ENCODE measurements at places on chromosomes 4 and X.

DNA sequence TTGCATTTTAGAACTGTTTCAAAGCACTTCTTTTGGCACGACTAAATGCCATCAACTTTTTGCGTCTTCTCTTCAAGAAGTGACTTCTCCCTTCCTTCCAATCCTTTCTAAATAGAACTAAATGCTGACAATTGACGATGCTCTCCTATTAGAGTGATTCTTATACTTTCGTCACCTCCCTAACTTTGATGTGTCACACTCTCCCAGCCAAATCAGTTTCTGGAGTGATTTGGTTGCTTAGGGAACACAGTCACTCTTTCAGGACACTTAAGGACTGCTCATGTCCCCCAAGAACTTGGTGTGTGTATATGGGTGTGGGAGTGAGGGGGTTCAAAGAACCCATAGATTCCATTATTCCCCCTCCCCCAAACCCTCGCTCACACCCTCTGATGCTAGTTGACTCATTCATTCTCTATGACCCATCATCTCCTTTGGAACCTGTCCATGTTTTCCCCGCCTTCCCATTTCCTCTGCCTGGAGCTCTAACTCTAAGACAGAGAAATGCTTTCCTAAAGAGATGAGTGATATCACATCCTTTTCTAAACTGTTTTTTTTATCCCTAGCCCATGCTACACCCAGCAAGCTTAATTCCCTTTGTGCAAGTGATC is 26.8 kb upstream of the AREG start:
- no peak for DNase-seq

- DNase-seq: no peak
These were observed 14.2 kb downstream of the ZNF185 start for GRCh38 chrX:152912106-152912505.

DNA sequence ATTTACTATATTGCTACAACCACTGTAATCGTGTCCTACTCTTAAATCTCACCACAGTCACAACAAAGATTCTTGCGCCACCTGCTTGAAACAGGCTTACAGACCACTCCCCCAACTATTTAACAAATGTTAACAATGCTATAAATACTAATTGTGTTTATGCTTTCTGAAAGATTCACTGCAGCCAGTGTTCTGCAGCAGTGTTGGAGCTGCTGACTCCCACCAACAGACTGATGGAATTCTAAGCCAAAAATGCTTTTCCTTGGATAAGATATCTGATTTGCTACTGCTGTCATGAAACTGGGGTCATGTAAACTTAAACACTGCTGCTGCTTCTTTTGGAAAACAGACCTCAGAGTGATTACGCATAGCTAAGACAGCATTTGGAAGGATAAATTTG is 244.2 kb upstream of the MAB21L2 start:
- DNase-seq: no peak

DNA sequence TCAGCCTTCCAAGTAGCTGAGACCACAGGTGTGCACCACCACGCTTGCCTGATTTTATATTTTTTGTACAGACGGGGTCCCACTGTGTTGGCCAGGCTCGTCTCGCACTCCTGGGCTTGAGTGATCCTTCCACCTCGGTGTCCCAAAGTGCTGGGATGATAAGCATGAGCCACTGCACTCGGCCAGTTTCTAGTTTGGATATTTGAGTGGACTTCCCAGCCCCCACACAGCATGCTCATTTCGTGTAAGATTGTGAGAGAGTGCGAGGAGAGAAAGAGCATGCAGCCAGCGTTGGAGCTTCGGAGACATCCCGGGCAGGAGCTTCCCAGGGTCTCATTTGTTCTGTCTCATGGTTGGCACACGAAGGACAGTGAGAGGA is 31.8 kb downstream of the ARSD start:
- no peak for DNase-seq

DNA sequence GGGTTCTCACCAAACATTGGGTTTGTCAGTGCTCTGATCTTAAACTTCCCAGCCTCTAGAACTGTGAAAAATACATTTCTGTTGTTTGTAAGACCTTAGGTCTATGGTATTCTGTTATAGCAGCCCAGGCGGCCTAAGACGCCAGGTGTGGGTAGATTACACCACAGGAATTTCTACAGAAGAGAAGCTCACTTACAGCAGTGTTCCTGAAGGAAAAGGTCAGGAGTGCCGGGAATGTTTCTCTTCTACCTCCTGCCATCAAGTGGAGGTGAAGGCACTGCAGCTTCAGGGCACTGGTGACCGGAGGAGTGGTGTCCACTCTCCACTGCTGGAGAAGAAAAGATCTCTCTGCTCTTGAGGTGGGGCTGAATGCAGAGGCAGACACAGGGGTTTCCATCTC is 45.7 kb downstream of the FHDC1 start:
- DNase-seq: no peak

DNA sequence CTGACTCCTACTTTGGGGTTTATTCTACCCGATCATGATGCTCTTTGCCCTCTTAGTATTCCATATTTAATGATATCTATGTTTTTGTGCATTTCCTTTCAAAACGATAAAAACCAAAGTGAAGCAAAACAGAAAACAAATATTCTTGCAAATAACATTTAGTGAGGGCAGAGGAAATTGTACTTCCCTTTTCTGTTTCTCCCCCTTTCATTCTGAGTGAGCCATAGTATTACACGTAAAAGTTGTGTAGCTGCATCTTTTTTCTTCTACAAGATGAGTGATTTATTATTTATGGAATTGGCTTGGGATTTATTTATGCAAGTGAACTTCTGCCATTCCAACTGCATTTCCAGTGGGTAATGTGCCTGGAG is 109.9 kb downstream of the AFF2 start:
- no peak for DNase-seq

DNA sequence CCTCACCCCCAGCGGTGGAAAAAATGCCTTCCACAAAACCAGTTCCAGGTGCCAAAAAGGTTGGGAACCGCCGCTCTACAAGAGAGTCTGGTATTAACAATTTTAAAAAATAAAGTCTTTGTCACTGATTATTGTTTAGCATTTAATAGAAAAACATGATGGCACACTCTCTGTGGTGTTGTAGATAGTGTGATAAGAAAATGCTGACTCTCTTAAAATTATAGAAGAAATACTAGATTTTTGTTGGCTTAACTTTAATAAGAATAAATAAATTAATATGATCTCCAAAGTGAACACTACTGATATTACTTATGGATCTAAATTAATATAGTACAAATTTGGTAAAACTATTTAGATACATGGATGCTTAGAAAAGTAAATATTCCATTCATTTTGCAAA is 943.5 kb downstream of the CCSER1 start:
- DNase-seq: no peak

GRCh38 chr4:11611868-11612267 is 183.2 kb upstream of the HS3ST1 start:
- no peak for DNase-seq

DNA sequence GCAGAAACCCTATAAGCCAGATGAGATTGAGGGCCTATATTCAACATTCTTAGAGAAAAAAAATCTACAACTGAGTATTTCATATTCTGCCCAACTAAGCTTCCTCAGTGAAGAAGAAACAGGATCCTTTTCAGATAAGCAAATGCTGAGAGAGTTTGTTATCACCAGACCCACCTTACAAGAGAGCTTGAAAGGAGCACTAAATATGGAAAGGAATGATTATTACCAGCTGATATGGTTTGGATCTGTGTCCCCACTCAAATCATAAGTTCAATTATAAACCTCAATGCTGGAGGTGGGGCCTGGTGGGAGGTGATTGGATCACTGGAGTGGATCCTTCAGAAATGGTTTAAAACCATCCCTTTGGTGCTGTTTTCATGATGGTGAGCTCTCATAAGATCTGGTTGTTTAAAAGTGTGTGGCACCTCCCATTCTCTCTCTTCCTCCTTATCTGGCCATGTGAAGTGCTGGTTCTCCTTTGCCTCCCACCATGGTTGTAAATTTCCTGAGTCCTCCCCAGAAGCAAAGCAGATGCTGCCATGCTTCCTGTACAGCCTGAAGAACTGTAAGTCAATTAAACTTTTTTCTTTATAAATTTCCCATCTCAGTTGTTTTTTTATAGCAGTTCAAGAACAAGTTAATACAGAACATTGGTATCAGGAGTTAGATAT is 144.2 kb downstream of the MSN start:
- DNase-seq: no peak

DNA sequence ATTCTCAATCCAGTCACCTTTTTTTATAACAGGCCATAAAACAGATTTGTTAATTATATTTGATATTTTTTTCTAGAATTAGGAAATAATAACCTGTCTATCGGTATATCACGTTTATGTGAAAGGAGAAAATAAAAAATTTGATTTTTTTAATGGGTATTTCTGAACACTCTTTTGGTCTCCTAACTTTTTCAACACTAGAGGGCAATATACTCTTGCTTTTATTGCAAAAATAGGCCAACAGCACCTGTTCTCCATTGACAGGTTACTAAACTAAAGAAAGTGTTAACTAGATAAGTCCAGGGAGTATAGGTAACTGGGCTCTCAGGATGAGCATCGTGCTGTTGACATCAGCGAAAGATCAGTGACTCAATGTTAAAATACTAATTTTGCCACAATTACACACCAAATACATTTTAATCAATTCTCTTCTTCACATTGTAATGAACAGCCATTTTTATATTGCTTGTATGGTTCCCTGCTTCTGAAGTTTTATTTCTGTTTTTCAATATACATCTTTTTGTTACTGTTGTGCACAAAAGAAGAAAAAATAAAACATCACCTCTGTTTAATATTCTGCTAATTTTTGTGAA is 22.8 kb downstream of the NDST4 start:
- DNase-seq: no peak

DNA sequence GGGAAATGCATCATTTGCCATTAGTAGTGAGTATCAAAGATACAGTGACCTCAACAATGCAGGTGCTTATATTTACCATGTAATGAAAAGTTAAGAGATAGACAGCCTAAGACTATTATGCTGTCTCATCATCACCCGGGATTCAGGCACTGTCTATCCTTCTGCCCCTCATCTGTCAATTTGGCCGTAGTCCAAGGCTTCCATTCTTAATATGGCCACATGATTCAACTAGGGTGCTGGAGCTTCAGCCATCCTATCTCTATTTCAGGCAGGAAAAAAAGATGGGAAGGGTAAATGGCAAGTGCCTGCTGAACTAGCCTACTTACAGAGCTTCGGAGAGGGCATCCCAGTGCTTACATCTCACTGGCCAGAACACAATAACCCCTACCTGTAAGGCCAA is 196.7 kb upstream of the LNX1 start:
- DNase-seq: no peak

GRCh38 chr4:76622126-76622525 is 187.1 kb downstream of the SHROOM3 start:
- DNase-seq: no peak

GRCh38 chrX:19723427-19723826 is 164.0 kb downstream of the SH3KBP1 start:
- DNase-seq: no peak
